NCI-H526 treated with DMSO at 0.1 percent for 48 hours (cell line): ENCODE measurements at places on chromosomes 6 and 20.

DNA sequence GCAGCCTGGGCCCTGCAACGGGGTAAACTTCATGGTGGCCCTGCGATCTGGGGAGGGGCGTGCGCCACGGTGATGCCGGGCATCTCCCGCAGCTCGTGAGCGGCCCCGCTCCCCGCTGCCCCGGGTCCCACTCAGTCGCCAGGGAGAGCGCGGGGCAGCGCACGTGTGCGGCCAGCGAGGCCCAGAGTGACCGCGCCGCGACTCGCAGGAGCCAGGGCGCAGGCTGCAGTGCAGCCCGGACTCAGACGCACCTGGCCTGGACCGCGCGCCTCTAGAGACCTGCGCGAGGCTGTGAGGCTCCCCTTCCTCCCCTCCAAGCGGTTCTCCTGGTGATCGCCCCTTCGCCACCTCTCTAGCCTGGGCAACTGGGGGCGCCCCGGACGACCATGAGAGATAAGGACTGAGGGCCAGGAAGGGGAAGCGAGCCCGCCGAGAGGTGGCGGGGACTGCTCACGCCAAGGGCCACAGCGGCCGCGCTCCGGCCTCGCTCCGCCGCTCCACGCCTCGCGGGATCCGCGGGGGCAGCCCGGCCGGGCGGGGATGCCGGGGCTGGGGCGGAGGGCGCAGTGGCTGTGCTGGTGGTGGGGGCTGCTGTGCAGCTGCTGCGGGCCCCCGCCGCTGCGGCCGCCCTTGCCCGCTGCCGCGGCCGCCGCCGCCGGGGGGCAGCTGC, 652 bp downstream of the BMP6 start:
- peak; percentile 18 for DNase-seq

DNA sequence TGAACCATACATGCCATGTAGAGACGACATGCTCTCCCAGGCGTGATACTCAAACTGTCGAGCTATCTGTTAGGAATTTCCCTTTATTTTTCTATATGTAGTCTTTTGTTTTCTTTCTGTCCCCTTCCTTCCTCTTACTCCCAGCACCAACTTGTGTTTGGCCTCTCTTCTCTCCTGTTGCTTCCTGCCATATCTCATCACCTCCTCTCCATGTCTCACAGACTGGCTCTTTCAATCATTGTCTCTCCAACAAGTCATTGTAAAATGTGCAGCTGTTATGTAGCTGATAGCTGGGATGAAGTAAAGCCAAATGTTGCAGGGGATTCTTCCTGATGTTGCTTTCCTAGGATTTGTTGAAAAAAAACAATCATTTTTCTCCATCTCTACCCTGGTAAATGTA, 234.5 kb downstream of the TMEM242 start:
- DNase-seq: no peak

DNA sequence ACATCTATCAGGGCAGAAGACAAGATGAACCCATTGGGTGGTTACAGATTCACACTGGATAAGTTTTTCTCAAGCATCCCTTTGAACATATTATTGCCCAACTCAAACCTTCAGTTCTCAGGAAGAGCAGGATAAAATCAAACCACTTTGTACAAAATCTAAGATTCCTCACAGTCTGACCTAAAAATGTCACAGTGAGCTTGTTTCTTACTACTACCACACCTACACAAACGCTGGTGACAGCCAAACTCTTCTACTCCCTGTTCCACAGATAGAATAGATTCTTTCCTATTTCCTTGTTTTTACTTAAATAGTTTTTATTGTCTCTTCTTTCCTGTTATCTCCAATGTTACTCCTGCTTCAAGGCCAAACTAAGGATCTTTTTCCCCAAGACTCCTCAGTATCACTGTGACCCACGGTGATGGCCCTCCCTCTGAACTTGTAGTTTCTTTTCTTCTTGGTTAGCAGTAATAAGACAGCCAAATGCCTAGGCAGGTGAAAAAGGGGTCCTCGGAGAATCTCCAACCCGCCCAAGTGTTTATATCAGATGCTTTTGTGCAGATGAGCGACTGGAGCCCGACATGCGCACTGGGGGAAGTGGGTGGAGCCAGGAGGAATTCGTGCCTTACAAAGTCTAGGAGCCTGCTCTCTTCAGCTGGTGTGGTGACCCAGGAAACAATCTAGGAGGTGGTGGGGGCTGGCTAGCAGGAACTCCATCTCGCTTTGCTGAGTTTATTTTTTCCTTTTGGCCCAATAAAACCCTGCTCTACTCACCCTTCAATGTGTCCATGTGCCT, 53.4 kb downstream of the SEL1L2 start:
- DNase-seq: no peak

DNA sequence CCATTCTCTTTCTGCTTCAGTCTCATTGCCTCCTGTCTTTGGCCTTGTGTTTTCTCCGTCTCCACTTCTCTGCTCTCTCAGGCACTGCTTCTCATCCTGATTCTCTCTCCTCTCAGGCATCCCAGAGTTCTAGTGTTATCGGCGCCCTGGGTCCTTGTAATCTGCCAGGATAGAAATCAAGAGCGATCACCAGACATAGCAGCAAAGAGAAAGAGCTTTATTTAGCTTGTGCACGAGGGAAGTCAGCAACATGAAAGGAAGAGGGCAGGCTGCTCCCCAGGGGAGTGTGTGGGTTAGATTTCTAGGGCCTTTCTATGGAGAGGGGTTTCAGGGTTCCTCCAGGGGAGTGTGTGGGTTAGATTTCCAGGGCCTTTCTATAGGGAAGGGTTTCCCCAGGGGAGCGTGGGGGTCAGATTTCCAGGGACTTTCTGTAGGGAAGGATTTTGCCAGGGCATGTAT, 32.5 kb downstream of the SUN5 start:
- DNase-seq: no peak

- no peak for DNase-seq
These were observed 4.7 kb downstream of the MAPK14 start for GRCh38 chr6:36032261-36032660.

- no peak for DNase-seq
These were observed 23.2 kb upstream of the AHI1 start for GRCh38 chr6:135520781-135521180.

DNA sequence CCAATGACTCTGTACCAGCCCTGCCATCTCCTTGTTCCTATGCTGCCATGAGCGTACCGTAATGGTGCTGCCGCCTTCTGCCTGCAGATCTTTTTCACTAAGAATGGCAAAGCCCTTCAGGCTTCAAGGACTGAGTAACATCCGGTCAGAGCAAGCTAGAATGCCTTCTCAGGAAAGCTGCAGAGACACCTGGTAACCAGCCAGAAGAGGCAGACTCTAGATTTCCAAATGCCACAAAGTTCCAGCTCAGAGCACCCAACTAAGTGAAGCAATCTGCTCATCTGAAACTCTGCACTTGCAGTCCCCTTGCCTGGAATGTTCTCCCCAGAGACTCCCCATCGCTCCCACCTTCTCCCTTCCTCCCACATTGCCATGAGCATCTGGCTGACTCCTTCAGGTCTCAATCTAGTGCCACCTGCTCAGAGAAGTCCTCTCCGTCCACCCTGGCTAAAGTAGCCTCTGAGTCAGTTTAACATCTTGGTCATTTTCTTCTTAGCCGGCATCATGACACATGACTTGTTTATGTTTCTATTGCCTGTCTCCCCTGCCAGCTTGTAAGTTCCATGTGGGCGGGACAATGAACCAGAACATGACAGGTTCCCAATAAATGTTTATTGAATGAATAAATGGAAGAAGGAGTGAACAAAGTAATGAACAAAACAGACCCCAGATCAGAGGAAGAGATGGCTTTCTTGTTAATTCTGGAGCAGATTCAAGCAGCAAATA, 6.9 kb upstream of the OCSTAMP start:
- DNase-seq: no peak

- DNase-seq: no peak
These were observed 9.3 kb upstream of the RIPOR2 start for GRCh38 chr6:24945054-24945453.

- DNase-seq: no peak
These were observed 95.9 kb downstream of the SAMD5 start for GRCh38 chr6:147604373-147604772.

DNA sequence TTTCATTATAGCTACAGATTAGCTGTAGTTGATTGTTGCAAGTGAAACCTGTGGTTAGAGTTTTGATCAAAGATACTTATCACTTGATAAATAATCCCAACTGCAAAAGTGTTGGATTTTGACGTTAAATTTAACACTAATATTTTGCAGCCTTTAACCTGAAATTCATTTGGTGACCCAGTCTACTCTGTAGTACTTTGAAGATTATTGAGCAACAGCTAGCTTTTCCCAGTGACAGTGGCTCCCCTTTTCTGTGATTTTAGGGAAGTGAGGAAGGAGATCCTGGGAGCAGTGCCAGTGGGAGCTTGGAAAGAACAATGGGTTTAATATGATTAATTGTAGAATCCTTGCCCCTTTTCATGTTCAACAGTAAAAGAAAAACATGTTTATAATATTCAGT, 76.9 kb downstream of the NCOA3 start:
- DNase-seq: no peak

DNA sequence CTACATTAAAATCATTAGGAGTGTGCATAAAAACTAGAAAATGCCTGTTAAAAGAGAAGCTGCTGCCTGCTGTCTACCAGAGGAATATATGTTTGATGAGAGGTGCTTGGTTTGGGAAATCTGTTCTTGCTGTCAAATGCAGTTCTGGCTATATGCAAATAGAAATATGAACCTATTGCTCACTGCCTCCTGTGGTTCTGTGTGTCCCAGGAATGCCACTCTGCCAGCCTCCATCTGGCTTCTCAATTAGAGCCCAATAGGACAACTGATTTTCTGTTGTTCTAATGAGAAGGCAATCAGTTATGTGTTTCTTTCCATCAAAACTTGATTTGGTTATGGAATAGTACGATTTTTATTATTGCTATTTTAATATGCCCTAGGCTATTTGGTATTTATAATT, 759.7 kb downstream of the HDGFL1 start:
- peak; percentile 27 for DNase-seq

GRCh38 chr20:36063916-36064657, 90.5 kb upstream of the EPB41L1 start:
- DNase-seq: peak; percentile 52

- DNase-seq: no peak
These were observed 58.2 kb downstream of the IRF4 start for GRCh38 chr6:449486-450419.

DNA sequence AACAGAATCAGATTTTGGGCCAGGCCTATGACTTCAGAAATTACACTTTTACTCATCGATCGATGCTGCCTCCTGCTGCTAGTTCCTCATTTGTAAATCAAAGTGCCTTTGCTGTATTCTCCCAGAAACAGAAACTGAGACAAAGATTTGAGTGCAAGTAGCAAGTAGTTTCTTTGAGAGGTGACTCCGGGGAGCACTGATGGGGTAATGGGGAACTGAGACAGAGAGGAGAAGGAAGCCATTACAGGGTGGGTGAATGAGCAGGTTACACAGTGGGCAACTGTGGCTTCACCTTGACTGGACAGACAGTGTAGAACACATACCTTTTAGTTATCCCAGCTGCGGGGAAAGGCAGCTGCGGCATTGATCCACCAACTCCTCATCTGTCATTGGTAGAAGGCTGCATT, 9.7 kb upstream of the CD40 start:
- no peak for DNase-seq

GRCh38 chr20:8076306-8077136, 55.5 kb upstream of the PLCB1 start:
- no peak for DNase-seq

- DNase-seq: no peak
These were observed 104.6 kb downstream of the PAX1 start for GRCh38 chr20:21809961-21810523.

DNA sequence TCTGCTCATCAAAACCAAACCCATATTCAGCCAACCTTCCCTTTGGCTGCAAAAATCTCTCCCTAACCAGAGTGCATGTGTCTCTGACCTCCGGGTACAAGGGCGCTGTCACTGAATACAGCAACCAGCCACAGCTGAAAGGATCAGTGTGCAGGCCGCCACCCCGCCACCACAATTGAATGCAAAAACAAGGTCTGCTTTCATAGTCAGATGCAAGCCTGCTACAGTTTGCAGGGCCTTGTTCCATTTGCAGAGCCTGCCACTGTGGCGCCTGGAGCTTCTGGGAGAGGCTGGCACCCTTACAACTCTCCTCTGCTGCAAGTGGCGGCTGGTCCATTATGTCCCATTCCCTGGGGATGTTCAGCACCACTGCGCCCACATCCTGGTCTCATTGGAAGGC, 23.5 kb downstream of the MDGA1 start:
- no peak for DNase-seq

DNA sequence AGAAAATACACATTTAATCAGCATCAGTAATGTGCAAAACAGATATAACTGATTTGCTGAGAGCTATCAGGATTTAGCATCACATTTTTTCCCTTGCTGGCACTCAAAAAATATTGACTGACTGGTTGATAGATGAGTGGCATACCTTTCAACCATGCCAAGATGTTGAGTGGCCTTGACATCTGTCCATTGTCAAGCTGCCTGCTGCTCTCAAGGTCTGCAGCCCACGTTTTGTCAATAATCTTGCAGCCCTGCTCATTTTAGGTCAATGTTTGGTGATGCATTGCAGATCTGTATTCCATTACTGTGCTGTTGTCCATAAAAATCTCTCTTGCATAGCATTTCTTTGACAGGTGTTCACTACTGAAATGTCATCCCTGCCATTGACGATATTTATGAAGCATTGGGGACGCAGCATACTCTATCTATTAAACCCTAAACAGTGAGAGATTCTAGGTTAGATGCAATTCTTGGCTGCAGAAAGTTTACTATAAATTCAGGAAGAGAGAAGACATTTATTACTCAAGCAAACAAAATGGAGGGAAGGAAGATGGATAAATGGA, 111.6 kb downstream of the BFSP1 start:
- no peak for DNase-seq

GRCh38 chr6:42142118-42142835, at the start of gene C6orf132:
C6orf132 (minus strand) TSS chr6:42142620; CDS start chr6:42142444, 176 bp downstream.
- DNase-seq: peak; percentile 58

GRCh38 chr20:31781945-31782344, 37.2 kb upstream of the MYLK2 start:
- no peak for DNase-seq

DNA sequence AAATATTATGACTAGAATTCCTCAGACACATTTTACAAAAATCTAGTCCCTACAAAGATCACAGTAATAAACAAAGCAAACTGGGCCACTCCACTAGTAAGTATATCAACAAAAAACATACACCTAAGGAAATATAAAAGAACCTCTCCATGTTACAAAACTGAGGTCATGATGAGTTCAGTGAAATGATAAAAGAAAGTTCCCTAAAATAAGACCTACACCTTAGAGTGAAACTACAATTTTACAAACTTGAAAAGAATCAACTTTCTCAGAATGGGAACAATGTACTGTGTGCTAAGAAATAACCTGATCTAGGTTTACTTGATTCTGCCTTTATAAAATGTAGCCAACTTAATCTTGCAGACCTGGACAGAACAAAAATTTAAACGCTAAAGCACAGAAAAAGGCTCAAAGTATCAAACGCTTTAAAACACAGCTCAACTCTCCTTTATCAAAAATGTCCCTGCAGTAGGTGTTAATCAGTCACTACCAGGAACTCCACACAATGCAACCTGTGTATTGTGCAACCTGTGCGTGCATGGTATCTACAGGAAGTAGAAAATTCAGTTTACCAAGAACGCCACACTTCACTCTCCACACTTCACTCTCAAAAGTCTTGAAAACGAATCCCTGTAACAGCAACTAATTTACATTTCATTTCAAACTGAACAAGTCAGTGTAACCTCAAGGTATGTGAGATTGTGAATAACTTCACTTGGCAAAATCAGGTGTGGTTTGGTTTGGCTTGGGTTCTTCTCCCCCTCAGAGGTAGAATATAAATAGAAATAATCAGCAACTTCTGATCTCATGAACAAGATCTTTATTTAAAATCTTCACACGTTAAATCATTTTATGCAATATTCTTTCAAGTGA, 1.8 kb downstream of the RALGAPA2 start:
- DNase-seq: peak; percentile 27

GRCh38 chr6:134146268-134147033, 94.0 kb upstream of the SLC2A12 start:
- no peak for DNase-seq
